ENCODE measurements at places on chromosomes 13 and 19.
A peak's percentile ranks its signal among the peaks of the same experiment; 100 is the strongest.

GRCh38 chr13:98761126-98761985, 8.9 kb upstream of the SLC15A1 start:
- no peak for DNase-seq

- no peak for DNase-seq
Observed at GRCh38 chr19:39432677-39433025, 3.1 kb downstream of the RPS16 start.

- no peak for DNase-seq
Observed at GRCh38 chr13:53327680-53328315, 299.2 kb downstream of the OLFM4 start.

GRCh38 chr13:48778610-48779009, 124.9 kb downstream of the CYSLTR2 start:
- no peak for DNase-seq

DNA sequence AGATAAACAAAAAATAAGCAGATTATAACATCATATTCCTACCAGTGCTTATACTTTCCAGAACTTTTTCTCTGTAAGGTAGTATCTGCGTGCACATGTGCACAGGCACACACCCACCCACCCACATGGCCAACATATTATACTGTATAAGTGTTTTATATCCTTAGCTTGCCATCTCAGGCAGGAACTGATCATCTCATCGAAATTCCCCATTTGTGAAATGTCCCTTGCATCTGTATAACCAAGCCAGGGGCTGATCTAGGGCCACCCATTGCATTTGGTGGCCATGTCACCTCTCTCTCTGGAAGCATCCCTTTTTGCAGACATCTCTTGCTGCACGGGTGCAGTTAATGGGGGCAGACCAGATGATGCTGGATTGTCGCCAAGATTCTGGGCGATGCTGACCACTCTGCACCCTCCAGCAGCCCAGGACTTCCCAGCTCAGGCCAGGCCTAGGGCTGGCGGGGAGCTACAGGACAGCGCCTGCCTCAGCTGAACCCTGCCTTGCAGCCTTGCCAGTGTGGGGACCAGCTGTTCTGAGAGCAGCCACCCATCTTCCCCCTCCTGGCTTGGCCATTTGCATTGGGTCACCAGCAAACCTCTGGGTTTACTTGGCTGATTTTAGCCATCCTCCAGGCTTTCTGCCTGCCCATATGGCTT, 95.9 kb downstream of the SLC7A1 start:
- DNase-seq = no peak

DNA sequence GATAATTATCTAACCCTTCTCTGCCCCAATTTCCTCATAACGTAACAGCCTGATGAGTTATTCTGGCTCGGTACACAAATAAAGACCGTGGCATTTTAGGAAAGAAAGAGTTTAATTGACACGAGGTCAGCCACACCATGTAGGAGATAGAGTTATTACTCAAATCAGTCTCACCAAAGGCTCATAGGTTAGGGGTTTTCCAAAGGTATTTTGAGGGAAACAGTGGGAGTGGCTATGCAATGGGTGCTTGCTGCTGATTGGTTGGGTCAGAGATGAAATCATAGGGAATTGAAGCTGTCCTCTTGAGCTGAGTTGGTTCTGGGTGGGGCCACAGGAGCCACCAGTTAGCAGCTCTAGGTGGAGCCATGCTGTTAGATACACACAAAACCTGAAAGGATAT, 137.5 kb downstream of the FREM2 start:
- DNase-seq = no peak

GRCh38 chr13:79776531-79777295, 295.8 kb downstream of the NDFIP2 start:
- no peak for DNase-seq

- DNase-seq = no peak
Observed at GRCh38 chr19:38655148-38655824, 7.8 kb downstream of the ACTN4 start.

GRCh38 chr13:92838786-92839185, 387.8 kb upstream of the GPC6 start:
- DNase-seq = no peak

DNA sequence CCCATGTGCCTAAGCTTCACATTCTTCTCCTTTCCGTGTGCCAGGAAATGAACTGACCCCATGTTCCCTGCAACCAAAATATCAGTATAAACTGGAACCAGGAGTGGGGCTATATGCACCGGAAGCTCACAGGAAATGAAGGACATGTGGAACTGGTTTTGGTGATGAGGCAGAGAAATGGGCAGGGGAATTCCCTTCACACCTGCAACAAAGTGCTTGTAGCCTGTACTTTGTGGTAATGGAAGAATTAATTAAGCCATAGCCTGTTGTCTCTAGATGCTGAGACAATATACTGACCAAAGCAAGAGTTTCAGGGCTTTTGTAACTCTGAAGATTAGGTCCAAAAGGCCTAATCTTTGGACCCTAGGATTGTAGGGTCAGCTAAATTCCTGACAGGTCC, 15.5 kb upstream of the UGGT2 start:
- DNase-seq = no peak

- DNase-seq = no peak
Observed at GRCh38 chr19:56069642-56070041, 51.5 kb downstream of the ZNF787 start.

GRCh38 chr19:8487137-8487851, 15.1 kb downstream of the PRAM1 start:
- DNase-seq = no peak

GRCh38 chr13:66887088-66887487, 343.0 kb downstream of the PCDH9 start:
- no peak for DNase-seq

- no peak for DNase-seq
Observed at GRCh38 chr13:31639443-31640163, 99.7 kb upstream of the RXFP2 start.

DNA sequence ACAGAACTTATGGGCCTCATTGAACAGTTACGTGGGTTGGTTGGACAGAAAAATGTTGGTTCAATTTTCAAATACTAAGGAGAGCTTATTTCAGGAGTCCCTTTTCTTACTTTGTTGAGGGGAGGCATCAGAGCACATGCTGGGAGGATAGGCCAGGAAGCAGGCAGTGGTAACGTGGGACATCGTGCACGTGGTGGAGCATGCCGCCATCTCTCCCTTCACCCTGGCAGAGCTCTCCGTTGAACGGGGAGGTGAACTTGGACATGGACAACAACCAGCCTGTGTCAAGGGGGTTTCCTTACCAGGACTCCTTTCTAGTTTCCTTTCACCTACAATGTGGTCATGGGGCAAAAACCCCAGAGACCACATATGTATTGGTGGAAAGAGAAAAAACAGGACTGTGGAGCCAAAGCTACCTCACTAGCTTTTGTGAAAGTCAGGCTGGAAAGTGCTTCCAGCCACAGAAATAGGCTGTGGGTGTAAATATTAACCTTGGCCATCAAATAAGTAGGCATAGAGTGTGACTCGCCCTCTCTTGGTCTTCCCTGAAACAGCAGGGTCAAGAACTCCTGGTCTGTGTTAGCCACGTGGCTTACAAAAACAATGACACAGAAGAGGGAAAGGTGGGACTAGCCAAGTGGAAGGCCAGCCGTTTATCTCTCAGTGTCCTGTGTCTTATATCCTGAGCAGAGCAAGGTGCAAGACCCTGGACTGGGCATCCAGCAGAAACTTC, 14.4 kb downstream of the MICOS13 start:
- no peak for DNase-seq

DNA sequence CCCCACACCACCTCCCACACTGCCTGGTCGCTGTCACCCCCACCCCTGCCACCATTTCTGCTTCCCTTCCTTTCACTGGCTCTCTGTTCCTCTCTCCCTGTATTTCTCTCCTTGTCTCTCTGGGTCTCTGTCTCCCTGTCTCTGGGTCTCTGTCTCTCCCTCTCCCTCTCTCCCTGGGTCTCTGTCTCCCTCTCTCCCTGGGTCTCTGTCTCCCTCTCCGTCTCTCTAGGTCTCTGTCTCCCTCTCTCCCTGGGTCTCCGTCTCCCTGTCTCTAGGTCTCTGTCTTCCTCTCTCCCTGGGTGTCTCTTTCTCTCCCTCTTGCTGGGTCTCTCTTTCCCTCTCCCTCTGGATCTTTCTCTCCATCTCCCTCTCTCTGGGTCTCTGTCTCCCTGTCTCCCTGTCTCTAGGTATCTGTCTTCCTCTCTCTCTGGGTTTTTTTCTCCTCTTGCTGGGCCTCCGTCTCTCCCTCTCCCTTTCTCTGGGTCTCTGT, 21.6 kb downstream of the KLHL26 start:
- DNase-seq = no peak

DNA sequence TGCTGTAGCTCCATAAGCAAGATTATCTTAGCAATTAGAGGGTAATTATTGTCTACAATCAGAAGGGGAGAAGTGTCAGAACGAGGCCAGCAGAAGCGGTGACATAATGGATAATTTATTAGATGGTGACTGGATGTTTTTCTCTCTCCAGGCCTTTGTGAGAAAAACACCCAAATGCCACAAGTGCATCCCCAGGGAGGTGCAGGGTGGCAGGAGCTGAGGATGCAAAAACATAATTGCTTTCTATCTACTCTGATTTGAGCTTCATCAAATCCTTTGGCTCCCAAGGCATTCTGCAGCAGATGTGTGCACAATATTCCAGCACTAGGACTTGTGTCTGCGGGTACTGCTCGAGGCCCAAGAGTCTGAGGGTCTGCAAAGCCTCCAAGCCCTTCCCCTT, 220.1 kb upstream of the SERP2 start:
- no peak for DNase-seq

DNA sequence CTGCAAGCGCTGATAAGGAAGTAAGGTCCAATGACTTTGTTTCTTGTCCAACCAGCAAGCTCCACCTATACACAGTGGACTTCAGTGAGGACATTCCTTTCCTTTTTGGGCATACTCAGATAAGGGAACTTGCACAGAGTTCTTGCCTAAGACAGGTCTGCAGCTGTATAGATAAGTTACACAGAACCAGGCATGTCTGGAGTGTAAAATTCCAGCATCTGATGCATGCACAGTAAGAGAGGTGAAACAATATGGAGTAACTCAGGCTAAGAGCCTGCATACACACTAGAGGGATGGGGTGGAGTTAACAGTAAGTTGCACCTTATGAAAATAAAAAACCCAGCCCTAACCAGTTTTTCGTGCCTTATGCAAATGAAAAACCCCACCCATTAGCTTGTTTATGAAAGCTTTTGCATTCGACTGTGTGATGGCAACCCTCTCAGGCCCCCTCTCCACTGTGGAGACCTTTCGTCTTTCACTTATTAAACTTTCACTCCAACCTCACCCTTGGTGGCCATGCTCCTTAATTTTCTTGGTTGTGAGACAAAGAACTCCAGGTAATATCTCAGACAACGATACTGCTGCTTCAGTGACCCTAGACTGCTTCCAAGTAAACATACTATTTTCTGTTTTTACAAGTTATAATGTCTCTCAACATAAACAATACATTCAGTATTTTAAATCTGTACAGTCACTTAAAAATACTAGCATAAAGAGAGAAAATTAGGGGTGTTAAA, 2859.0 kb upstream of the PCDH20 start:
- DNase-seq = no peak

DNA sequence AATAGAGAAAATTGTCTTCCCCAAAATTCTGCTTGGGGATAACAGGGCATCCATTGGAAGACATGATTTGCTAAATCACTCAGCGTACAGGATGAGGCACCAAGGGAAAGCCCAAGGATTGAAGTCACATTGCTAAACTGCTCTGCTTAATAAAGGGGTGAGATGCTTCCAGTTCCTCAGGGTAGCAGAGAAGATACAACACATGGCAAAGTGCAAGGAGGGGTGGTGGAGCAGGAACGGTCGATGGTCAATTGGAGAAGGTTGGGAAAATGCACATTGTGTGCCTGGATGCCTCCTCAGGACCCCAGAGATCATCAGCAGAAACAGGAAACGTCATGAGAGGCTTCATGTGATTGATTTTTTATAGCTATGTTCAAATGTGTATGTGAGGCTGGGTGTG, 116.3 kb upstream of the SOX1 start:
- DNase-seq = no peak

DNA sequence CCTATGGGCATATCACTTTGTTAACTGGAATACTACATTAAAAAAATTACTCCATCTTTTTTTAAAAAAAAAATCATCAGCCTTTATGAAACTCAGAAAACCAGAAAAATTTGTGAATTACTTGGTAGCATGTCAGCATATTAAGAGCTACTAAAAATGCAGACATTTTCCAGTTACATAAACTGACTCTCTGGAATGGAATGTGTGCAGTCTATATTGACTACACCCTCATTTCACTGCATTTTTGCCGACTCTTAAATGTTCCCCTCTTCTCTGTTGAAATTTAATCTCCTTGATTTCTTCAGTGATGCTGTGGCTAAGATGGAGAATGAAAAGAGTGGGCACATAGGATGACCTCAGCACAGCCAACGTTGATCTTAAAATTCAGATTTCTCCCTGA, 393.8 kb downstream of the ITGBL1 start:
- DNase-seq = no peak

GRCh38 chr19:3145909-3146676, 10.3 kb downstream of the GNA15 start:
- no peak for DNase-seq

GRCh38 chr13:42266473-42266872, 5.5 kb upstream of the AKAP11 start:
- no peak for DNase-seq

DNA sequence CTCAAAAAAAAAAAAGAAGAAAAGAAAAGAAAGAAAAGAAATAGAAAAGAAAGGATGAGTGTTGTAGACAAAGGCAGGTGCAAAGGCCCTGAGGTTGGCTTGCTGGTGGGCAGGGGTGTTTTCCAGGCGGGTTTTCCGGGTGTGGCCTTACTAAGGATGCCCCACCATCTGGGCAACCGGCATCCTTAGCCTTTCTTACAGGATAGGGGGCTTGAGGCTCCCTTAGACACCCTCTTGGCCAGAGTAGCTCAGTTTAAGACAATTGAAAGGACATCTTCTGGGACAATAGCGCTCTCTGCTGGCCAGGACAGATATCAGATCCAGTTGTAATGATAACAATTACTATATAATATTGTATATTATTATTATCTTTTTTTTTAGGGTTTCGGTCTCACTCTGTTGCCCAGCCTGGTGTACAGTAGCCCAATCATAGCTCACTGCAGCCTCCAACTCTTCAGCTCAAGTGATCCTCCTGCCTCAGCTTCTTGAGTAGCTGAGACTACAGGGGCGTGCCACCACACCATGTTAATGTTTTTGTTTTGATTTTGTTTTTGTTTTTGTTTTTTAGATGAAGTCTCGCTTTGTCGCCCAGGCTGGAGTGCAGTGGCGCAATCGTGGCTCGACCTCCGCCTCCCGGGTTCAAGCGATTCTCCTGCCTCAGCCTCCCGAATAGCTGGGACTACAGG, 1.4 kb upstream of the QTRT1 start:
- peak; percentile 79 for DNase-seq

DNA sequence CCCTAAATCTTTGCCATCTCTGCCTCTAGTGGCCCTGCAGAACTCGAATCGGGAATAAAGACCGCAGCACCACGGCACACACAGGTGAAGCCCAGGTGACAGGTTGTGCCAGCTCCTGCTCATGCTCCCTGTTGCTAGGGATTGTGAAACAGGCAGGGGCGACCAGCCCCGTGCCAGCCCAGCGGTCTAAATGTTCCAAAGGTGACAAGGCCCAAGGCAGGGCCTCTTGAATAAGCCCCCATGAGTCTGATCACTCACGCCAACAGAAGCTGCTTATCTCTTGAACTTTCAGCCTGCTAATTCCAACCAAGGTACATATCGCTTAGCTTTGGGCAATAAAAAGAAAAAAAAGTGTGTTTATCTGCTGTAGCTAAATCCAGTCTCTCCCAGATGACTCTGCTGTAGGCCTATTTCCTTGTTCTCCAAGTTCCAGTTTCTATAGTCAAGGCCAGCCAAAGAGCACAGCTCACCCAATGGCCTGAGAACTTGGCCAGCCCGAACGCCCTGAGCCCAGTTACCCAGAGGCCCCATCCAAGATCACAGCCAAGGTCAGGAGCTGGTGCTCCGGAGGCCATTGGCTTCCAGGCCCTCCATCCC, 191.1 kb upstream of the GPR12 start:
- DNase-seq = no peak

GRCh38 chr13:73808318-73808717, 325.9 kb downstream of the KLF12 start:
- no peak for DNase-seq

All from WTC11 (cell line).